ENCODE measurements at places on chromosomes 1 and 21.

DNA sequence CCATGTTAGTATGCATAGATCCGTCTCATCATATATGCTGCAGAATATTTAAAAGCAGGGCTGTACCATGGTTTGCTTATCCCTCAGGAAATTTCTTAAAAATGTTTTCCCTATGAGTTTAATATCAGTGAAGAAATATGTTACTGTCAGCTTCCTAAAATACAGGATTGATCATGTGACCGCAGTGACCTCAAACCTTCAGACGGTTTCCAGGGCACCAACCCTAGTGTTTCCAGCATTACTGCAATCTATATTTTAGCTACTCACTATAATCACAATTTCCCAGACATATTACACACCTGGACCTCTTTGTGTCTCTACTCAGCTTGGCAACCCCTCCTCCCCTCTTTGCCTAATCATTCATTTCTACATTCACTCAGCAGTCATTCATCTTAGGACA, 7.7 kb upstream of the SDHB start:
- DNase-seq: no peak

- no peak for DNase-seq
Observed at GRCh38 chr1:192087334-192087733, 70.9 kb upstream of the RGS18 start.

GRCh38 chr1:70091811-70092210, 113.6 kb downstream of the LRRC40 start:
- no peak for DNase-seq

GRCh38 chr1:94784190-94784515, 36.0 kb upstream of the SLC44A3 start:
- DNase-seq: no peak

- no peak for DNase-seq
Observed at GRCh38 chr1:243409284-243409683, 153.4 kb downstream of the SDCCAG8 start.

GRCh38 chr1:215425138-215425537, 142.0 kb upstream of the KCTD3 start:
- no peak for DNase-seq

- no peak for DNase-seq
Observed at GRCh38 chr1:39544327-39544726, 32.3 kb downstream of the PABPC4 start.

- DNase-seq: peak; percentile 77
Observed at GRCh38 chr1:58983162-58983561, 199.3 kb upstream of the JUN start.

DNA sequence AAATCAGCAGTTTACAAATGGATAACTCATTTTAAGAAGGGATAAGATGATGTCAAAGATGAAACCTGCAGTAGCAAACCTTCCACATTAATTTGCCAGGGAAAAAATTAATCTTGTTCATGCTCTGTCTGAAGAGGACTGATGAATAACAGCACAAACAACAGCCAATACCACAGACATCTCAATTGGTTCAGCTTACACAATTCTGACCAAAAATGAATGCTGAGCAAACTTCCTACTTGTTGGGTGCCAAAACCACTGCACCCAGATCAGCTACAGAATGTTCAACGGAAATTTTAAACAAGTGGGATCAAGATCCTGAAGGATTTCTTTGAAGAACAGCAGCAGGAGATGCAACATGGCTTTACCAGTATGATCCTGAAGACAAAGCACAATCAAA, 98.3 kb downstream of the COQ8A start:
- DNase-seq: no peak

DNA sequence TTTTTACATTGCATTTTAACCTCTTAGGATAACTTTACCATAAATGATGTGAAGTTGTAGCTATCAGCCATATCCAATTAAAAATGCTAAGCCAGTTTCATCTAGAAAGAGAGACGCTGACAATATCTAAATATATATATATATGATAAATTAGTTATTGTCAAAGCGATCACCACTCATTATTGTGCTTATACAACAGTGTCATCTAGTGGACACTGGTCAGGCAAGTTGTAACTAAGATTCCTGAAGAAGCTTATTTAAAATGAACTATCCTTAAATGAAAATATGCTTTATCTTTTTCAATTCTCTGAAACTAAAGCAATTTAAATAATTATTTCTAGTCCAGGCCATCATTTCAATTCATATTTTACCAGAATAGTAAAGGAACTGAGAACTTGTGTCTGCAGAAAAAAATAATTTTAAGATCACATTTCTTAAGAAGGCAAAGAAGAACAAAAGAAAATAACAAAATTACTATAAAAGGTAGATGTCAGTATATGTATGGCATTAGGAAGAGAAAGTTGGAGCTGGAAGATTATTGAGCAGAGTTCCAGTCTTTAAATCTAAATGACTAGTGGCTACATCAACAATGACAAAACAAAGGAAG, 193.3 kb upstream of the SNX7 start:
- DNase-seq: peak; percentile 45

GRCh38 chr1:107171333-107171732, 30.5 kb downstream of the NTNG1 start:
- no peak for DNase-seq

DNA sequence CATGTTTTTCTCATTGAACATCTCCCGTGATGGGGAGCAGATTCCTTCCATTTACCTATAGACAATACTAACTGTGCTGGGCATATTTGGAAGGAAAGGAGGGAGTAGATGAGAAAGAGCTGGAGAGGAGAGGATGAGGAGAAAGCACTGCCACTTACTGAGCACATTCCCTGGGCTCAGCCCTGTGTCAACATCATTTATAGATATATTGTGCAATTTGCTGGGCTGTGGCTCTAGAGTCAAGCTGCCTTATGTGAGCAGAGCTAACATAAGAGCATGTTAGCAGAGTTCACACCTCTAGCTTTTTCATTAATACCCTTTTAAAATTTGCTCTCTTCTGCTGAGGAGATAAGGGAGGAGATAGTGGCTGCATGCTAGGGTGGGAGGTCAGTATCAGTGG, 22.3 kb upstream of the CD53 start:
- no peak for DNase-seq

GRCh38 chr1:116242741-116243140, 130.3 kb upstream of the ATP1A1 start:
- DNase-seq: no peak

DNA sequence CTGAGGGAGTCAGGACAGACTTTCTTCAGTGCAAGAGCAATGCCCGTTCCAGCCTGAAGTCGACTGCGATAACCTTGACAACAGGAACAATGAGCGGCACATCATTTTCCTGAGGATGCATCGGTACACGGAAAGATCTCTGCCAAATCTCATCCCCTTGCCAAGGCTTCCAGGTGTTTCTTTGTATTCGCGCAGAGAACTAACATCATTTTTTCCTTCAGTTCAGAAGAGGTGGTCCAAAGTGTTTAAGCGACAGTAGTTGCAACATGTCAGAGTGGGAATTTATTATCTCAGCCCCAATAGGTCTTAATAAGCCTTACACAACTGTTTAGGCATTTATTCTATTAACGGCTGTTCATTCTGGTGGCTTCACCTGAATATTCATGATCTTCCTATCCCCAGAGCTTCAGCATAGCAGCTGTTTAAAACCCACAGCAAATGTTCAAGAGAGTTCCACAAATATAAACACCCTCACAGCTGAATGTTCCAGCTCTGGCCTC, 129.7 kb upstream of the NFIA start:
- DNase-seq: no peak

- DNase-seq: no peak
Observed at GRCh38 chr1:8406960-8407359, 89.0 kb downstream of the SLC45A1 start.

GRCh38 chr1:222314839-222315238, 233.1 kb downstream of the HHIPL2 start:
- no peak for DNase-seq

DNA sequence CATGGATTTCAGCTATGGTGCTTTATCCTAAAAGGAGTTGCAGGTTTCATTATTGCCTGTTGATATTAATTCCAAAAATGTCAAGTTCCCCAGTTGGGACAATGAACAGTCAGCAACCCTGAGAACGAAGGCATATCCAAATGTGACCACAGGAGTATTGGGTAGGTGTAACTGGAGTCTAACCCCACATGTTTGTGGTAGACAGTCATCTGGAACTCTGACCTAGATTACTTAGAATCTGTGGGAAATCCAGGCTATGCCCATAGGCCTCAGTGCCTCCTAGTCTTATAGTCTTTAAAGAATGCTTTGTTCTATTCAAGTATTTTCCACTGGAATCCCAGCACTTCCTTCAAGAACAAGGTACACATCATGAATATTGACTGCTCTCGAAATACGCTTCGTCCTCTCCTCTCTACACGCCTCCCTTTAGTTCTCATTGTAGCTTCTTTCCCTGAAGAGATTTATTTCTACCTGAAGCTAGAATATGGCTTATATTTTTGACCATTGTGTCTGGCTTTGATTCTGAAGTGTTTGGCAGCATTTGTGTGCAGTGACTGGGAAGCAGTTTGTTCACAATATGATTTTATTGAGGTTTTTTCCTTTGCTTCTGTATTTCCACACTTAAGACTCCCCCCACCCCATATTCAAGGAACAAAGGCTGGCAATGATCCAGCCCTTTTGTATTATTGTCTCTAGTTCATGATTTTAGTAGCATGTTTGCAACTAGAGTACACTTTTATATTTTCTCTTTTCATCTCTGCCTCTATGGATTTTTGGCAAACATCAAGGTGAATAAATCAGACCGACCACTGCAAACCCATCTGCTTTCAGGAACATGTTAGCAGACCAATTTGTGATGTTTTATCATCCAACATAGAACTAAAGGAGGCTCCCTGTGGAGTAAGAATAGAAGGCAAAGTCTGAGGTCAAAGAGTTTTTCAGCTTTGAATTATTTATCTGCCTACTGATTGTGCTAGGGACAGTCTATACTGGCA, 178.6 kb downstream of the GPR52 start:
- no peak for DNase-seq
